ENCODE measurements at places on chromosomes 16 and 17.

- DNase-seq = no peak
These were observed 9.3 kb downstream of the ZNF689 start for GRCh38 chr16:30600929-30601328.

DNA sequence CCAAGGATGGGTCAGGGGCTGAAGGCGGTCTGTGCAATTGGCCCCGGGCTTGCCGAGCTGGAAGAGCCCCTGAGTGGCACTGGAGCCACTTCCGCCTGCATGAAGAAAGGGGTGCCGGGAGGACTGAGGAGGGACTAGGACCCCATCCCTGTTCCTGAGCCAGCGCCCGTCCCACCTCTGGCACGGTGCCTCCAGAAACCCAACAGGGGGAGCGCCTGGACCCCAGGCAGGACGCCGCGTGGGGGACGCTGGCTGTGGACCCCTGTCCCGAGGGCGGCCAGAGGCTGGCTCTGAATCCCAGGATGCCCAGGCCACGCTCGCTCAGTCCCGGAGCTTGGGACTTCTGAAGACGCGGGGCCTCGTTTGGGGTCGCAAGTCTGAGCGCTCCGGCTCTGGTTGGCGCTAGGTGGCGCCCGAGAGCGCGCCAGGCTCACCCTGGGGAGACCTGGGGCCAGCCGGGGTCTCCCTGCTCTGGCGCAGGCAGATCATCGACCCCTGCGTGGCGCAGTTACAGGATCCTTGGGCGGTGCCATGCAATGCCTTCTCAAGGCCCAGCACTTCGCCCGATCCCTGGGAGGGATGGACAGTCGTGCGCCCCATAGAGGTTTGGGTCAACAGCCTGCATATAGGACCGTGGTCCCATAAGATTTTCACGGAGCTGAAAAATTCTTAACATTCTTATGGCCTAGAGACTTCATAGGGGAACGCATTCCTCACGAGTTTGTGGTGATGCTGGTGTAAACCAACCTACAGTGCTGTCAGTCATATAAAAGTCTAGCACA lies 58.5 kb upstream of the CREBBP start:
- DNase-seq = peak; percentile 66

GRCh38 chr16:35146031-35146710 lies 1686.8 kb downstream of the TP53TG3F start:
- no peak for DNase-seq

- no peak for DNase-seq
These were observed 218.0 kb downstream of the SEC14L1 start for GRCh38 chr17:77358801-77359200.

All from stimulated activated CD4-positive, alpha-beta T cell treated with anti-CD3 and anti-CD28 coated beads, Interleukin-12 subunit alpha, Interleukin-12 subunit beta, amount 100 ng/mL, for 4 hours (primary cell).